ENCODE measurements at places on chromosomes 16 and 17. TPM values are rescaled to one million over a fixed set of nuclear protein-coding genes. Genes with fewer than 3 reads are reported as not detected.

CASKIN1 gene
- total RNA-seq, result 0.06 TPM

ZNF263 gene
- 24.6 TPM for total RNA-seq

ZNF469 gene
- 0.35 TPM for total RNA-seq

FAM171A2 gene
- total RNA-seq, result 0.31 TPM

KRT27 gene
- total RNA-seq, result not detected

SYNGR3 gene
- total RNA-seq, result 1.3 TPM

CDRT15 gene
- not detected for total RNA-seq

UTS2R gene
- not detected for total RNA-seq

KDM8 gene
- 8.7 TPM for total RNA-seq

TBC1D3G gene
- not detected for total RNA-seq

ASGR1 gene
- total RNA-seq, result 1.2 TPM

OSBPL7 gene
- total RNA-seq, result 38.2 TPM

CRK gene
- total RNA-seq, result 74.0 TPM

TNS4 gene
- total RNA-seq, result 3.0 TPM

MT4 gene
- not detected for total RNA-seq

UBE2Z gene
- 67.6 TPM for total RNA-seq

HSD17B1 gene
- total RNA-seq, result 1.5 TPM

SRL gene
- 0.41 TPM for total RNA-seq
